Amygdala (tissue), 56 donors: ENCODE measurements at places on chromosomes 6 and 20.
A peak's percentile ranks its signal among the peaks of the same experiment; 100 is the strongest.

- no peak for DNase-seq
These were observed 30.2 kb downstream of the TRAM2 start for GRCh38 chr6:52546678-52547077.

DNA sequence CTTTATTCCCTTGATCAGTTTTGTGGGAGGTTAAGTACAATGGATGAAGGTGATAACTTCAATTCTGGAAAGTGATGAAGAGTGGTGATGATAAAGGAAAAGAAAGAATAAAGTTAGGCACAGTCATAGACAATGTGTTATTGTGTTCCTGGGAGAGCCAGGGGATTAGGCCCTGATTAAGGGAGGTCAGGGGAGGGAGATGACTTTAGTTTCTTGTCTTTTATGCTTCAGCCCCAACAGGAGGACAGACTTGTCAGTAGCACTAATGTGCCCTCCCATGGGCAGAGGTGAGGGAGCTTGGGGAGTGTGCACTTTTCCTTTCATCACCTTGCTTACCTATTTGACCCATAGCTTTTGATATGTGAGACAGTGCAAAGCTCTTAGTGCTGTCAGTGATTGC lies 115.7 kb downstream of the CD109 start:
- no peak for DNase-seq

DNA sequence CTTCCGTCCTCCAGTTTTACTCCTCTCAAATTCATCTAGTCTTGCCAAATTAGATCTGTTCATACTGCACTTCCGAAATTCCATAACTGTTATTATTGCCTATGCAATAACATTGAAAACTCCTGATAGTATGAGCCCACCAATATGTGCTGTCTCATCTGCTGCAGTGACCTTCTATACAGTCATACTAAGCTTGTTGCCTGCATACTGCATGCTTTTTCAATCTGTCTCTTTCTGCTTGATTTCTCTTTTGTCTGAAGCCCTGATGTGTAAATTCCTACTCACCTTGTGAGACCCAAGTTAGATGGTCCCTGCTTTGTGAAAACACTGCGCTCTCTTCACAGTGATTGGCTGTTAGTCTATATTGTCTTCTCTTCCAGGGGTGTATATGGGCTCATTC lies 1.1 kb downstream of the TBP start:
- no peak for DNase-seq

GRCh38 chr6:15673666-15674065 lies 10.8 kb upstream of the DTNBP1 start:
- no peak for DNase-seq

GRCh38 chr6:130034378-130035146 lies 16.2 kb downstream of the L3MBTL3 start:
- DNase-seq: no peak

DNA sequence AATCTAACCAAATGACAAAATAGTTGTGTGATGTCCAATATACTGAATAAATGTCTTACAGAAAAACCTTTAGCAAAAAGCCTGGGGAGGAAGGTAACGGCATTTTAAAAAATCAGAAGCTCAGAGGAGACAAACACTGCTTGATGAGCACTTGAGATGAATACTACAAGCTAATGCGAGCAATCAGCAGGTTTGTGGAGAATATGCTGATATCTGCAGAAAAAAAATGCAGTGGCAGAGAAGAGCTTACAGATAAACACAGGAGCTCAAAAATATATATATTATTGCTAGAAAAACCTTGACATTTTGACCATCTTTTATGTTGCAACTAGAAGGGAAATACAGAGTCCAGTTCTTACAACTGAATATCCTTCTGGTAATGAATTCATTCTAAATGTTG lies 972.7 kb downstream of the KIF16B start:
- DNase-seq: no peak

GRCh38 chr6:151284548-151285017 lies 44.8 kb downstream of the AKAP12 start:
- DNase-seq: no peak

- no peak for DNase-seq
These were observed 20.1 kb upstream of the FAXC start for GRCh38 chr6:99369533-99369932.

DNA sequence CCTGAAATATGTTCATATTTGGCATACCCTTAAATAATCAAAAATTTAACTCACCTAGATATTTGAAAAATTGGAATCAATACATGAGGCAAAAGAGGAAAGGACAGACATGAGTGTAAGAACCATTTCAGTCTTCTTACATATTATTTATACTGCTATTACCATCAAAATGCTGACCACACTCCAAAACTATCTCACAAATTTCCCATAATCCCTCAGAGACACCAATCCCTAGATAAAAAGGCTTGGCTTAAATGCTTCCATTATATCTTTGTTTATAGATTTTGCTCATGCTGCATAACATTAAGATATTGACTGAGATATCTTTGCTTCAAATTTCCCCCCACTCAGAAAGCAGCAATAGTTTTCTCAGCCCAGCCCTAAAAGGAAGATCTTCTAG lies 11.7 kb upstream of the NT5DC1 start:
- no peak for DNase-seq

DNA sequence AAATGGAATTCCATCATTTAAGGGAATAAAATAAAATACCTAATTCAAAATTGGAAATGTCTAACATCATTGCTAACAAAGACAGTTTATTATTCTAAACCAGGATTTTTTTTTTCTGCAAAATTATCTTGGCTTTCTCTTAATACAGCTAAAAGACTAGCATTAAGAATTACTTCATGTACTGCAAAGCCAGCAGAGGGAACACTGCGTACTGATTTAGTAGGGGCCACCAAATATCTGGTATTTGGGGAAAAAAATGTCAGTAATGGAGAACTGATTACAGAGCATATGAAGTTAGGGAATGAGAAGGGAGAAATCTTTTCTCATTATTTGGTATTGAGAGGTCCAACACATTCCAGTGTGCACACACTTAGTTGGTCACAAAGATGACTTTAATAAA lies 3.2 kb upstream of the SOX4 start:
- DNase-seq: no peak

DNA sequence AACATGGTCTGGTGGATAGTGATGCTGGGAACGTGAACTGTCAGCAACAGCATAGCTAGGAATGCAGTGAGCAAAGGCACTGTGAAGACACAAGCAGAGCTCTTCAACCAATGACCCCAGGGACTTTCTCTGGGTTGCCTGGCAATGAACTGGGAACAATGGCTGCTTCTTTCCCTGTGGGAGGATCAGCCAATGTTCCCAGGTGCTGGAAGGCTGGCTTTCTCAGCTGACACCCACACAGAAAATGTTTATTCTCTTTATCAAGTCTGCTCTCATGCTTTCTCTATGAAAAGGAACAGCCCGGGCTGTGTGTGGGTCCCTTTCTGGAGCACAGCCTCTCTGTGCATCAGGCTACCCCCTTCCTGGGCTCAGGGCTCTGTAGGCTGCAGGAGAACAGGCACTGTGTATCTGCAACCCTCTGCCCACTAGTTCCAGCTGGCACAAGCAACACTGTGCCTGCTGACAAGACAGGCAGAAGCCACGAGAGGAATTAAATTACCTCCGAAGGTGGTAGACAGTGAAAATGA lies 54.2 kb downstream of the HFE start:
- DNase-seq: peak; percentile 50

- DNase-seq: no peak
These were observed 42.4 kb downstream of the ILRUN start for GRCh38 chr6:34654061-34654710.
